ENCODE measurements at places on chromosomes 3 and 15.

DNA sequence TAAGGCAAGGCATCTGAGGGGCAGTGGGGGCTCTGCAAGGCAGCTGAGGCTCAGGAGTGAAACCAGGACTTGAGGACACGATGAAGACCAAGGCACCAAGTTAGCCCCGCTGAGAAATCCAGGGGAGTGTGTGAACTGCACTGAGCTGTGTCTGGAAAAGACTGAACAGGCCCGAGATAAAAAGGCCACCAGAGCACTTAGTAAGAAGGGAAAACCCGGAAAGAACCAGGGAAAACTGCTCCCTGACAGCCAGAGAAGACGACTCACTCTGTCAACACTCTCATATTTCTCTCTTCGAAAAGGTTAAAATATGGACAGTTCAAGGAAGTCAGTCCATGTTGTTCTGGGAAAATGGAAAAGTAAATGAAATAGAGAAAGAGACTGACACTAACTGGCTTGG, 109.0 kb downstream of the SEC22A start:
- DNase-seq, result no peak

- no peak for DNase-seq
These were observed 549.5 kb downstream of the DIPK2A start for GRCh38 chr3:144521131-144521530.

DNA sequence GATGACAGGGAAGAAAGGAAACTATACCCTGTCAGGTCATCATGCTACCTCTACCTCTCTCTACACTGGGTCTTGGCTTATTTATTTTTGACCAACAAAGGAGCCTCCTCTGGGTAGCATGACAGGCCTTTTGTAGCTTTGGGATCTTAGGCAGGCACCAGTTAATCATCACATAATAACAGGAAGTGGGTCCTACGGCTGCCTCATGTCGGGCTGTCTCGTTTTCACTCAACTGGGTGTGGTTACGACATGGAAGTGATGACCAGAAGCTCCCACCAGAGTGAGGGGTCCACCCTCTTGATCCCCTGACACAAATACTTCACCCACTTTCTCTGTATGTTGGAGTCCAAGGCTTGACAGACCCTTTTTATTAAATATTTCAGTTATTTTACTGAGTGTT, 105.3 kb downstream of the CD47 start:
- no peak for DNase-seq

DNA sequence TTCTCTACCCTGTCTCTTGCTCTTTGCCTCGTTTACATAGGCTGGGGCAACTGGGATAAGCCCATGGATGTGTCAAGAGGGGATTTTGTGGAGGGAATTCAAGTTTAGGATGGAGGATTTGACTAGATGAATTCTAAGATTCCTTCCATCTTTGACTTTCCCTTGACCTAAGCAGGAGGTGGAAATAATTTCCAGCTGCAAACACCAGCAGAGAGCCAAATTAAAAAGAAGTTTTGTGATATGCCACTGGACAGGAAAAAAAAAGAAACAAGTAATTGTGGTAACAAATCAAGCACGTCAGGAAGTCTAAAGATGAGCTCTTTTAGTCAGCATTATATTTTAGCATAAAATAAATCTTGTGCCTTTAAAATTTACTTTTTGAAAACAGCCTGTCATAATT, 49.8 kb downstream of the KCNMB2 start:
- no peak for DNase-seq

- no peak for DNase-seq
These were observed 28.2 kb downstream of the PPP4R2 start for GRCh38 chr3:73024836-73025235.

GRCh38 chr3:111592143-111592542, 3.0 kb downstream of the ZBED2 start:
- no peak for DNase-seq

DNA sequence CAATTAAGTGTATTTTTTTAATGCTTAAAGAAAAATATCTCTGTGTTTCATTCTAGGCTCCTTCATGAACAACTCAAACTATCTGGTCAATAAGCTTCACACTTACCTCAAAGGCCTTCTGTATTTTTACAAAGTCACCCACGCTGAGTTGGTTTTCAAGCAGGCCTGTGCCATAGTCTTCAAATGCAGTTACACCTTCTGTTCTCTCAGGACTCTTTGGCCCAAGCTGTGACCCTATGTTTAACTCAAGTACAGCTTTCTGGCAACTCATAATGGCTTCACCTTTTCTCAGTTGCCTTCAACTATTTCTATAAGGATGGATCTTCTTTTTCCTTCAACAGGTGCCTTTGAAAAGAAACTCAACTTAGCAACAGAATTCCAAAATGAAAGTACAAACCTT, 587 bp downstream of the WDR49 start:
- no peak for DNase-seq

DNA sequence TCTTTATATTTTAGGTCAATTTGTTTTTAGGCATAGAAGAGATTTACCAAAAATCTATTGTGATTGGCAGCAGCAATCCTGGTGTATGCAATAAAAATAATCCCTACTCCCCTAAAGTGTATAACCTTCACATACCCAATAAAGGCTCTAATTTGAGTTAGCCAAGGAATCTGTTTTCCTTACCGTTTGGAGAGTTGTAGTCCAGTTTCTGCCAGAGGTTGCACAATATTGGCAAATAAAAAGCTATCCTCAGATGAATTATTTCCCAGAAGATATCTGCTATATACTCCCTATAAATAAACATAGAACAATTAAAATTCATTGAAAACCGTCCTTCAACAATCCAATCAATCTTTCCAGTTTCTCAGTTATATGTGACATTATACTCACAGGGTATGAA, 31.1 kb downstream of the ACKR4 start:
- no peak for DNase-seq

DNA sequence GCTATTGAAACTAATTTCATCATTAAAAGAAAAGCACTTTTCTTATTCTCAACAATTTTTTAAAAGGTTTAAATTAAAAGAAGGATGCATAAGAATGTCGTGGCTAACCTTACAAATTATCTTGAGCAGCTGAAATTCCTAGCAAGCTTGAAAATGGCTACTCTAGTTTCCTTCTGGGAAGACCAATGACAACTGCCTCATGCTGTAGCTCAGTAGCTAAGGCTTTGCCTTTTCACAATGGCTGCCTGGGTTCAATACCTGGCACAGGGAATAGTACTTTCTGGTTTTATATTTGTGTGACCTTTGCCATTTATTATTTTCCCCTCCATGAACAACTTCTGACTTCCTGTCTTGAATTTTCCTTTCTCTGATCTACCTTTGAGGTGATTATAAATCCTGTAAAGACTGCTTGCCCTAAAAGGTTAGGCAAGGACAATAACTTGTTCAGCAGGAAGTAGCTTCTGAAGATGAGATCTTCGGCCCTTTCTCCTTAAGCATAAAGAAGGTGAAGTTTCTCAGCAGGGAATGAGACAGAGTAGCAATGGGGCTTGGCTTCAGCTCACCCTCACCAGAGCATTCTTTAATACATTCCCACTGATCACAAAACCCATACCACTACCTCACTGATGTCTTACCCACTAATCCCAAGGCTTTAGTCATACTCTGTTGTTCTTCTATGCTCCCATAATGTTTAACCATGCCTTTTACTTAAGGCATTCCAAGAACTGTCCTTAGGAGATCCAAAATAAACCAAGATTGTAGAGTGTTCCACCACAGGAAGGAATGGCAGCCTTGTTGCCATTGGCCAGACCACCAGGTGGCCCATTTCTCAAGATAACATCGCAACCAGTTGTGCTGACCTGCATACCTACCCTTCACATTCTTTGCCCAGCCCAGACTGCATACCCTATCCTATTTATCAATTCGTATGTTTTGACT, 276.8 kb downstream of the ULK4 start:
- no peak for DNase-seq

DNA sequence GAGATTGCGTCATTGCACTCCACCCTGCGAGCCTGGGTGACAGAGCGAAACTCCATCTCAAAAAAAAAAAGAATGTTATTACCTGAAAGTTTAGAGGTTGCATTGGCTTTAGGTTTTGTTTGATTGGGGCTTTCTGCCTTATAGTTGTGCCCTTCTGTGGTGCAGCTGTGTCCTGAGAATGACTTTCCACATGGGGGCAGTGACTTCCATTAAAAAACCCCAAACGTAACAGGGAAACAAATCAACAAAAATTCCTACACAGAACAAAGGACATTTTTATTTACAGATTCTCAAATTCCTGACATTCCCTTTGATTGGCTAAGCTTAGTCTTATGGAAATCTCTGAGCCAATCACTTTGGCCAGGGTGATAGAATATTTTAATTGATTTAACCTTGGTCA, 154.1 kb upstream of the GPR149 start:
- DNase-seq, result no peak

DNA sequence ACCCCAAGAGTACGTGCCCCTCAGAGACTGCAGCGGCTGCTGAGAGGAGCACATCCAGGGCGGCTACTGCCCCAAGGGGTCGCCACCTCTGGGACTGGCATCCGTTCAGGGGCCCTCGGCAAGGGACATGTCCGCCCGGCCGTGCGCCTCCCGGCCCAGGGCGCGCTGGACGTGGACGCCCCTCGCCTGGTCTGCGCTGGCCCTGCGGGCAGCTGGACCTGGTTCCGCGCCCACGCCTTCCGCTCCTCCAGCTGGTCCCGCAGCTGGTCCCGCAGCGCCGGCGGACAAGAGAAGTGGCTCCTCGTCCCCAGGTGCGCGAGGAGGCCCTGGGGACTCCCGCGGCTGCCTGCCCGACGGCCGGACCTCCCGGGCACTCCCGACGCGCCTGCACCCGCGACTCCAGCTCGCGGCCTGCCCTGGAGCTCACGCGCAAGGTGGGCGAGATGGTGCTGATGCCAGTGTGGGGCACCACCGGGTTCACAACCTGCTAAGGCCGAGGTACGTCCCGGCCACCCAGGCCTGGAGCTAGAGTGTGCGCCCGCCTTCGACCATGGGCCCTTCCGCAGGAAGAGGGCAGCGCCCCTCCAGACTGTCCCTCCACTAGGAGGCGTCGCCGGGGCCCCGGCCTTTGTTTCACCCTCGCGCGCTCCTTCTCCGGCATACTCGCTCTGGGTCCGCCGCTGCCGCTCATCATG, 14.4 kb upstream of the GP9 start:
- DNase-seq, result no peak

DNA sequence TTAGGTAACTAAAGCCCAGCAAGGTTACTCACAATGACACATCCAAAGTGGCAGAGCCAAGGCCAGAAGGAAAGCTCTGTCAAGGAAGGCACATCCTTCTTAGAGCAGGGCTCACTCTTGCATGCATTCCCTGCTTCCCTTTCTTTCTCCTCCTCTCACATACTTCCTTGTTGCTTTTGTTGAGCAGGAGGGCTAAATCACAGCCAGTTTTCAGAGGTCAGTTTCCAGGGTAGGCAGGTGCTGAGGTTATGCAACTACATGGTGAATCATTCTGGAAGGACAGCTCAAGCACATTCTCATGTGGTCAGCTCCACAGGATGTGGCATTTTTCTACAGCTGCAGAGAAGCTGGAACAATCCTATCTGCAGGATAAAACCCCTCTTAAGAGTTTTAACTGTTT, 275.6 kb downstream of the ZNF621 start:
- no peak for DNase-seq

GRCh38 chr3:118408431-118408830, 626.2 kb downstream of the IGSF11 start:
- DNase-seq, result no peak

GRCh38 chr3:152849996-152850578, 15.2 kb downstream of the P2RY1 start:
- DNase-seq, result no peak

- no peak for DNase-seq
These were observed 14.7 kb upstream of the CSTA start for GRCh38 chr3:122310361-122310760.

GRCh38 chr3:38268522-38268921, 2.9 kb downstream of the SLC22A13 start:
- DNase-seq, result no peak

GRCh38 chr15:22827125-22827524, 11.3 kb upstream of the NIPA2 start:
- DNase-seq, result no peak

Measured in esophagus squamous epithelium (tissue), 5 donors.